B cell (primary cell): ENCODE measurements at places on chromosomes 4 and X.

- DNase-seq, result no peak
These were observed 235.8 kb downstream of the DCLK2 start for GRCh38 chr4:150314031-150314430.

GRCh38 chr4:21879187-21879586, 69.4 kb downstream of the KCNIP4 start:
- DNase-seq, result no peak

GRCh38 chr4:76657443-76657842, 222.4 kb downstream of the SHROOM3 start:
- no peak for DNase-seq

DNA sequence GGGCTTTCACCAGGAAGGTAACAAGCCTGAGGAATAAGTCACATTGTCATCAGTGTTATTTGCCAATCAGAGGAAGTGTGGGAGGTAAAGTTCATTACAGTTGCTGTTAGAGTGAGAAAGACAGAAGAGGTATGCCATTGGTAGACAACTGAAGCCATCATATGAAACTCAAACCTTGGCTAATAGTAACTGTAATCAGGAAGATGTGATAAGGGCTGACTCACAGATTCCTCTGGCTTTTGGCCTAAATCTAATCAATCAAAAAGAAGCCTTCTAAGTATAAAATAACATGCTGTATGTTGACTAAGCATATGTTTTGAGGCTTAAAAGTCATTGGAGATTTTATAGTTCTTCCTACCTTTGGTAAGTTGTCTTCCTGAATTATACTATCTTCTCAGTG, 242.8 kb downstream of the PCDH7 start:
- DNase-seq, result no peak

DNA sequence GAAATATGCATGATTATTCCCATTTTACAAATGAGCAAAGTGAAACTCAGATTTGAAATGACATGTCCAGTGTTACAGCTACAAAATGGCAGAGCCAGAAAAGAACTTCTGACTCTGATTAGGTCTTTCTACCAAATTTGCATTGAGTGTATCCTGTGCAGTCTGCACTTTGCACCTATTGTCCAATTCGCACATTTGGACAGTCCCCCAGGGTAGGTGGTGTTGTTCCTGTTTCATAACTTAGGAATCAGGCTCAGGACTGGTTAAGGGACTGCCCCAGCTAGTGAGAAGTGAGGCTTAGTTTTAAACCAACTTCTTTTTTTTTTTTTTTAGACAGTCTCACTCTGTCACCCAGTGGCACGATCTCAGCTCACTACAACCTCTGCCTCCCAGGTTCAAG, 137.9 kb upstream of the NALF2 start:
- DNase-seq, result no peak

- DNase-seq, result no peak
These were observed 26.3 kb downstream of the ARSD start for GRCh38 chrX:2902841-2903240.

- no peak for DNase-seq
These were observed 78.0 kb upstream of the CLNK start for GRCh38 chr4:10762561-10762960.

DNA sequence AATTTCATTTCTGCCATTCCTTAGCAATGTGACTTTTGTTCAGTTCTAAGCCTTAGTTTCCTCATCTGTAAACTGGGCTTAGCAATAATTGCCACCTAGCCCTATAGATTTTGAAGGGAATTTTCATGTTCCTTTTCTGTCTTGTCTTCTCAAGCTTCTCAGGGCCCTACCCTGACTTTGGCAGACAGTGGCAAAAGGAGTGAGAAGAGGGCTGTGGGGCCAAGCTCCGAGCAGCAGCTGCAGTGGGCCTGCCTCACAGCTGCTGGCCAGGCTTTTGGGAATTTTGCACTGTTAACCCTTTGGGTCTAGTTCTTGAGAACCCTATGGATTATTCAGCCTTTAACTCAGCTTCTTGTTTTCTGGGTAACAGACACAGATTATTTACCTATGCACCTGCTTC, 67.6 kb upstream of the IGSF1 start:
- no peak for DNase-seq

- peak; percentile 39 for DNase-seq
These were observed 58.5 kb upstream of the PRDM8 start for GRCh38 chr4:80138551-80139538.

GRCh38 chr4:8472689-8473197, 32.2 kb downstream of the TRMT44 start:
- no peak for DNase-seq

- no peak for DNase-seq
These were observed 60.6 kb downstream of the ANXA10 start for GRCh38 chr4:168152837-168153500.

GRCh38 chrX:138037548-138037947, 471.6 kb downstream of the ZIC3 start:
- DNase-seq, result no peak

DNA sequence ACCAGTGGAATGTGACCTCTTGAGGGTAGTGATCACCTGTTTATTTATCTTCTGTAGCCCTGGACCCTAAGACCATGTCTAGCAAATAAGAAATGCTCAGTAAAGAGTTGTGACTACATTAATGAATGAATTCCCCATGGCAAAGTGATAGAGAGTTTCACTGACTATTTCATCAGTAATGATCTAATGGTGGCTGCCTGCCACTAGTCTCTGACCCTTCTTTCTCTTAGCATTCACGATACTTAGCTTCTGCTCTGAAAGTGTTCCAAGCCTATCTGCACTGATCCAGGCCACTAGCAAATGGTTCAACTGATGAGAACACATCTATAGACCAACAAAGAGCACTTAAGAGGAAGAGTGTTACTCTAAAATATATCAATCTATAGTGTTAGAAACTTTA, 50.0 kb upstream of the RASGEF1B start:
- no peak for DNase-seq

DNA sequence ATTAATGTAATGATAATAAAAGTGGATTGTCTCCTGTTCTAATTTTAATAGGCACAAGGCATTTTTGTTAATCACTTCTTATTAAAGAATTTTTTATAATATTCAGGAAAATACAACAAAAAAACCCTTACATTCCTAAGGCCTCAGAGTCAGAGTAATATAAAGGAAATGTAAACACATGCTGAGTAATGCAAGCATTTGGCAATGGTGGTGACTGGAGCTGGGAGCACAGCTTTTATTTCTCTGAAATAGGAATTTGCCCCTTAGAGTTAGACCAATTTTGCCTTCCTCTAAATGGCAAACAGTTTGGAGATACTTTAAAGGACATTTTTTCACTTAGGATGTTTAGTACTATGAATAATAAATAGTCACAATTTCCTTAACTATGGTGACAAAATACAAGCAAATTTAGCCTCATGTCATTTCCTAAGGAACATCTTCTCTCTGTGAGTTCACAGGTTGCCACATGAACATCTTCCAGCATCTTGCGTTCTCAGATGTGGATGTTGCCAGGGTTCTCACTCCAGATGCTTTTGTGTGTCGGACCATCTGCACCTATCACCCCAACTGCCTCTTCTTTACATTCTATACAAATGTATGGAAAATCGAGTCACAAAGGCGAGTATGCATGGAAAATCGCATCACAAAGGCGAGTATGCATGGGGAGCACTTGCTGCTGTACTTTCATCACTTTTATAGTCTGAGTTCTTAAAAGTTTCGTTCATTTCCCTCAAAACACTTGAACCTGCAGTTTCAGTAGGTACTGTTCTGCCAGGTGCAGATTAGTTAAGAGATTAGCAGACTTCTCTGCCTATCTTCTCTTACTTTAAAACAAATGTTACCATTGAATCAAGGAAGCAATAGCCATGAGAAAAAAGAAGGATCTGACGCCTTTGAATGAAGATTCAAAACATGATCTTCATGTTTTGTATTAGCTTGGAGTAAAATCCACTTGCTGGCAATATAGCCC, 15.9 kb upstream of the F11 start:
- DNase-seq, result no peak

DNA sequence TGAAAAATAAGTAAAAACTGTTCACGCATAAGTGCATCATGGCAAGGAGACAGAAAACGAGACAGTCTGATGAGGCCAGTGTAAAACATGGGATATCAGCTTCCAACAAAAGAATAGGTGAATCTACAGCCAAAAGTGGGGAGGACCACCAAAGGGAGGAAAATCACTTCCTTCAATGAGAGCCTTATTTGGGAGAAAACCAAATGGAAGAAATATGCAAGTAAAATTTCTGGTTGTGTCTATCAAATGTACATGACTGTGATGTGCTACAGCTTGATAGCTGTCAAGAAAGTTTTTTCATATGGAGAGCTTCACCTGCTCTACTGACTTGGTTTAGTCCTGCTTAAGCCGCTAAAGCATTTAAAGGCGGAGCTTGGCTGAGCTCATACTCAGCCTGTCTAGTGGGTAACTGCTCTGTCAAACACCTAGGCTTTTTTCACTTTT, 66.2 kb downstream of the MAGEA1 start:
- DNase-seq, result no peak

- no peak for DNase-seq
These were observed 776 bp downstream of the CEP44 start for GRCh38 chr4:174284487-174284886.

- DNase-seq, result no peak
These were observed 8.9 kb upstream of the TASL start for GRCh38 chrX:30586516-30586915.

- DNase-seq, result no peak
These were observed 1.1 kb downstream of the CFAP99 start for GRCh38 chr4:2419814-2420213.
